ENCODE measurements at places on chromosomes 12 and 14.

GRCh38 chr14:44699391-44699790 is 192.3 kb upstream of the FSCB start:
- DNase-seq: no peak

DNA sequence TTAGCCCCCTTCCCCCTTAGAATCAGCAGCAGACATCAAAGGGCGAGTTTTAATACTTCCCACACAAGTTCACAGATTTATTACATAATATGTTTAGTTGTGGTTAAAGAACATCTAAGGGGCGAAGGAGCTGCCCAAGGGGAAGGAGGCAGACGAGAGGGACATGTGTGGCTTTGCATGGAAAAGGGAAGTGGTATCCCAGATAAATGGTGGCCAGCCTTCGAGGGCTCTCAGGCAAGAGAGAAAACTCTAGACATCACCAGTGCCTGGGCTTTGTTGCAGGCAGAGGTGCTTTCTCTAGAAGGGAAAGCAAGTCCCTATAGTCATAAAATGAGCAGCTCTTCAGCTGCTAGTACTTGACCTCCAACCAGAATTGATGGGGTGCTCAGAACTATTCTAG is 121.2 kb downstream of the CACNA1C start:
- DNase-seq: no peak

DNA sequence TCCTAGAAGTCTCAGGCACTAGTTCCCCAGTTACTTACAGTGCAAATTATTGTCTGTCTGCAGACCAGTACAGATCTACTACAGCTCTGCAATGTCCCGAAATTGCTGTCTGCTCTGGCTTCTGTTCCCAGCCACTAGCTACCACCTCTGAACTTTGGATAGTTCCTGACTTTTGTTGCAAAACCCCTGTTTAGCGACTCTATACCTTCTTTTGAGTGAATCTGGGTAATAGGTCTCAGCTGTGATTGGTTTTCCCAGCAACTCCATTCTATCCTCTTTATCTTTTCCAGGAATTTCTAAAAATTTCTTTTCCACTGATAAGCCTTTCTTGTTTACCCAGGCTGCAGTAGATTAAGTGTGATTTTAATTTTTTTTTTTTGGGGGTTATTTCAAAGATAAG is 16.8 kb downstream of the KCNJ8 start:
- DNase-seq: no peak

DNA sequence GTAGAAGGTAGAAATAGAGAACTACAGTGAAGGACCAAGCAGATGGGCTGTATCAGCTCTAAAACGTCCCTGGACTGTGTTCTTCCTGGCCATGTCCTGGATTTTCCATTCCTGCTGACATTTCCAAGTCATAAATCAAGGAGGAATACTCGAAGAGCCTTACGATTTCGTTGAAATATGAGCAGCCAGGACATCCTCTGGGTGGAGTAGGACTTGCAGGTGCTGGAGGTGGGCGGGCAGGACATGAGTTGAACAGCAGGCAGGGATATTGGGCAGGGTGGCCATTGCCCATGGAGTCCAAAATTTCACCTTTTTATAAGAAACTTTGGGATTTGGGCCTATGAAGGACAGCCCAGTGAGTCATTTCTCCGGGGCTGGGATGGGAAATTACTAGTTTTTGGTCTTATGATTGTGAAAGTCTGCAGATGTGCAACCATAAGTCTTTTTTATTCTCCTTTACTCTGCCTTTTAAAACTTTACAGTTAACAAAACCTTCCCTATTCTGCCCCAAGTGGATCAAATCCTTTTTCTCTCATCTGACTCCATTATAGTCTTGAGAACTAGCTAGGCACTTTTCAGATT is 88.8 kb downstream of the TMX1 start:
- DNase-seq: no peak

GRCh38 chr12:10088031-10088430 is 10.8 kb downstream of the CLEC1A start:
- DNase-seq: no peak

DNA sequence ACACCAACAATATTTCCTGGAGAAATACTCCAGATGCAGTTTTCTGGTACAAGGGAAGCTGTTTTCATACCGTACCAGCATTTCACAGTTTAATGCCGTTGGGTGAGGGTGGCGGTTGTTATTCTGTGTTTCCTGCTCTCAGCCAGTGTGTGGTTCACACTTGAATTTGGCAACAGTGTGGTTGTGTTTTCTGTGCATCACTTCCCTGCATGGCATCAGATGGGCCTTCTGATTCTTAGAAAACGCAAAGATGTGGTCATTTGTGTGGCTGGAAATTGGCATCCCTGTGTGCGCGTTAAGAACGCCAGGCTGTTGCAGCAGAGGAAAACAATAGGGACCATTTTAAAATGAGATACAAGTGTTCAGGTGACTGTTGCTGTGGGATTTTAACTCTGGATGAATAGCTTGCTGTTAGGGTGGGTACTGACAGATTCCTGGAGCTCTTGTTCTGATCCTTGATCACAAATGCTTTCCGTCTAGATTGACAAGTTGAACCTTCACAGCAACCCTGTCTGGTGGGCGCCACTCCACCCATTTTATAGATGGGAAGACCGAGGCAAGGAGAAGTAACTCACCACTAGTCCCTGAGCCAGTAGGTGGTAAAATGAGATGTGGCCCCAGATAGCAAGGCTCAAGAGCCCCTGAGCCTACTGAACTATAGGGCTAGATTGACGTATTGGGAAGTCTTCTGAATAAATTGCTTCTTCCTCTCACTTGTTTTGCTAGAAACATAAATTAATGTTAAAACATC is 231.2 kb downstream of the CHST11 start:
- no peak for DNase-seq

DNA sequence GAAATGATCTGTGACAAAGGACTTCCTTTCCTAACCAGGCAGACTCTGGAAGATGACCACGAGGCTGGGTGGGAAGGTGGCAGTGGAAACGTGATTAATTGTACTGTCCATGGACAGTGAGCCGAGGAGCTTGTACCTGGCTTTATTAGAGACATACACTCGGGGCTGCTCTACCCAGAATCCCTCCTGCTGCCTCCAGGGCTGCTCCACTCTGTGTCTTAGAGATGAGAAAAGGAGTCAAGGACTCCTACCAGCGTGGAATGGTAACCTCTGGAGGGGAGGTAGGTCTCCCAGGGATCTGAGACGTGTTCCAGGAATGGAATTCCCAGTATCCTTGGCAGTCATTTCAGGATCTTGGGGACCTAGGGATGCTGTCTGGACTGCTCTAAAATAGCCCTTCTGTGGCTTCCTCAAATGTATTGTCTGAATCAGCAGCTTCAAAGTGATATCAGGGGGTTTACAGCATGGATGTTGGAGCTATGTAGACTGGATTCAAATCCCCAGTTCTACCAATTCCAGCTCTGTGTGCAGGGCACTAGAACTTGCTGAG is 237.8 kb downstream of the CACNA1C start:
- DNase-seq: no peak

GRCh38 chr12:74259199-74259598 is 278.4 kb upstream of the ATXN7L3B start:
- no peak for DNase-seq

DNA sequence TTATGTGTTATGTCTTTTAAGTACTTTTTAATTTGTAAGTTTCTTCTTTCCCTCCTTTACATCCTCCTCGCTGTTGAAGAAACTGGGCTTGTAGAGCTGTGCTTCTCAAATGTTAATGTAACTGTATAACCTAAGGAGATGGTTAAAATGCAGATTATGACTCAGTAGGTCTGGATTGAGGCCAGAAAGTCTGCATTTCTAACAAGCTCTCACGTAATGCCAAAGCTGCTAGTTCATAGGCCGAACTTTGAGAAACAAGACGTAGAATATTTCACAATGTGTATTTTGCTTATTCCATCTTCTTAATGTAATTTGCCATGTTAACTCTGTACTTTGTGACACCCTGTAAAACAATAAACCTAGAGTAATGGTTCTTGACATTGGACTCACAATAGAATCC is 193.3 kb upstream of the SYT1 start:
- no peak for DNase-seq

- DNase-seq: no peak
Measured at GRCh38 chr12:46206471-46206870, 62.4 kb downstream of the SLC38A1 start.

- DNase-seq: no peak
Measured at GRCh38 chr14:99426265-99426664, 54.4 kb downstream of the SETD3 start.

DNA sequence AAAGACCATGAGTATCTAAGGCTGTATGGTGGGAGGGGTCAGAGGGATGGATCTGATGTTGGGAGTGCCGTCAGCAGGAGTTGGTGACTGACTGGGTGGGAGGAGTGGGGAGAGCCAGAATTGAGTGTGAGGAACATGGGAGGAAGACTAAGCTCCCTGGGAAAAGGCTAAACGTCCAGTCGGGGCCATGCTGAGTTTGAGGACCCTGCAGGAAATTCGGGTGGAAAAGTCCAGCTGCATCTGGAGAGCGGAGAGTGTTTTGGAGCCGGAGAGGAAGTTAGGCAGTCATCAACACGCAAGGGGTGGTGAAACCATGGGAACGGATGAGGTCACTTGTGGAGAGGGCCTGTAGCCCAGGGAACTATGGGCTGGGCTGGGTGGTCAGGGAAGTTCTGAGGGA is 60.9 kb downstream of the ELK3 start:
- no peak for DNase-seq

GRCh38 chr12:5493018-5493417 is 61.1 kb downstream of the NTF3 start:
- no peak for DNase-seq

GRCh38 chr14:101127224-101127623 is 223.7 kb upstream of the RTL1 start:
- no peak for DNase-seq

DNA sequence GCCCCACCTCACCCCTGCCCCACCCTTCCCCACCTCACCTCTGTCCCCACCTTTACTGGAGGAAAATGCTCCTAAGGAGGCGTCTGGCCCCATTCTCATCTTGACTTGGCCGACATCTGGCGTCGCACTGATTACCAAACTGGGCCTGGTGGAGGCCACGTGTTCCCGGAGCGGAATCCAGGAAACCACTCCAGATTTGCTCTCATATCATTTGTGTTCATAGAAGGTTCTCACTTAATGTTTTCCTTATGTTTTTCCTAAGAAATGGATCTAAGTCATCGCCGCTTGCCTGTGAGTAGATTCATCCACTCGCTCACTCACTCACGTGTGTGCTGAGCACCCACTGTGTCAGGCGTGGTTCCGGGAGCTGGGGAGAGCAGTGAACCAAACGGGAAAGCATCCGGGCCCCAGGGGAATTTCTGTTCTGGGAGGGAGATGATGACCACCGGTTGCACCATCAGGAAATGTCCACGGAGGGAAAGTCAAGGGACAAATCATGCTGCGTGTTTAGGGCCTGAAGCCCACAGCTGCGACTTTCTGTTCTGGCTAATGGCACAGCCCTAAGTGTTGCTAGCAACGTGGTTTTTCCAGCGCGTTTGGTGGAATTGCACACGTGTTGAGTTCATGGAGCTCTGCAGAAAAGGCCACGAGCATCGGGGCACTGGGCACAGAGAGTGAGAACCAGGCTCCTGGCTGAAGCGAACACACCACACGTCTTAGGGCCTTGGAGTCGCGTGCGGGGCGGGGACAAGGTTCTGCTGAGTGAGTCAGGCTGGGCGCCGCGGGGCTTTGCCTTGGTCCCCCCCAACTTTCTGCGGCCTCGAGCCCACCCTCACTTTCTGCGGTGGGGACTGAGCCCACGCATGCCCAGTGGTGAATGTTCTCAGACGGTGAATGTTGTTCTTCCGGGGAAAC is 57.7 kb downstream of the ADGRD1 start:
- DNase-seq: no peak

- DNase-seq: no peak
Measured at GRCh38 chr12:103441437-103442181, 54.2 kb downstream of the C12orf42 start.

DNA sequence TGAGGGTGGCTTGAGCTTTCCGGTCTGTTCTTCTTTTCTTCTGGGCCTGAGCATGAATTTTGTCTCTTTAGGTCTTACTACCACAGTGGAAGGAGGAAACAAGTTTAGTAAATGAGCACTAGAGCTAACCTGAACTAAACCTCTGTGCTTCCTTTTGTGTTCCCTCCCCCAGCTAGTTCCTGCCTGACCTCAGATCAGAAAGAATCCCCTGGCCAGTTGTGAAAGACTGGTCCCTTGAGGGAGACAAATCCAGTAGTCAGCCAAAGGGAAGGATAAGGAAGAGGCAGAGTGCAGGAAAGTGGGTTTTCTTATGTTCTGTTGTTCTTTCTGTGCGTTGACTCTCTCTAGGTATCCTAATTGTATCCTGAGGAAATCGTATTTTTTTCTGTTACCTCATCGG is 17.5 kb downstream of the ZNF664 start:
- no peak for DNase-seq

DNA sequence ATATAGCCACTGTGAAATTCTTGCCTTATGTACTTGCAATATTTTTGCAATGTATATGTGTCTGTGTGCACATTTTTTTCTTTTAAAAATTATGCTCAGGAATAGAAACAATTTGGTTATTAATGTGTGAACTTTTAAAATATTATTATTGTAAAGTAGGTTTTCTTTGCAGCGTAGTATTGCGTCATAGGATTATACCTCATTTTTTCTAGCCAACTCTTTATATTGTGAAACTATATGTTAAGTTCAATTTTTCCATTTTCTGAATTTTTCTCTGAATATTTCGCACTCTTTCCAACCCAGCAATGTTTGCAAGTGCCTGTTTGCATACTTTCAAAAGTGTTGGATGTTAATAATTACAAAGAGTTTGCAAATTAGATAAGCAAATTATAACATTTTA is 471.6 kb upstream of the LMO3 start:
- no peak for DNase-seq

- no peak for DNase-seq
Measured at GRCh38 chr12:26043135-26044006, 81.5 kb downstream of the BHLHE41 start.

GRCh38 chr14:74905595-74906142 is 17.4 kb downstream of the RPS6KL1 start:
- DNase-seq: peak; percentile 39

DNA sequence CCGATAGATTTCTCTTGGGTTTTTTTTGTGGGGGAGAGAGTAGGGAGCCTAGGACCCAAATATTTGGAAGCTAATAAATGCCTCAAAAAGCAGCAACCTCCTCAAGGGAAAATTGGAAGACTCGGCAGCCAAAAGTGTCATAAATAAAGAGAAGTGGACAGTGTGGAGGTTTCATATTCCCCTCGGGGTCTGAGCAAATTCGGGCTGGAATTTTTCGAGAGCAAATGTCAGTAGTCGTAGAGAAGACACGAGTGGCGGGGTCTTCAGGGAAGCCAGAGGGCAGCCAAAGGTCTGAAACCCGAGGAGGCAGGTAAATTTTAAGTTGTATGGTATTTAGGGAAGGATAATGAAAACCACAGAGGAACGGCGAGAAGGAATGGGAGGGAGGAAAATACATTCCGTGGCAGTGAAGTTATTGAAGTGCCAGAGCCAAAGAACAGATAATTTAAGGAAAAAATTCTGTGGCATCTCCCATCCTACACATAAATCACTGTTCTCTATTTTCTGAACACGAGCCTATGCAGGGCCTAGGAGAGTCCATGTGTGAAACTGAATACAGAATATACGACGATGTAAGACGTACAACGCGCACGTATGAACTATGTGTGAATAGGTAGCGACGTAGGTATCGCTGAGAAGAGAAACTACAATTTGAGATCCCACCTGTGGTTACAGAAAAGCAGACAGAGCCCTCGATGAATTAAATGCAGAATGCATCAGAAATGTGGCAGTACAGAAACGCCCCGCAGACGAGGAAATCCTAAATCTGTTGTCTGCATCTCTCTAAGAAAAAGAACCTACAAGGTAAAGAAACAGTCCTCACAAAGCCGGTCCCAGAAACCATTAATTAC is 12.9 kb downstream of the BCL11B start:
- DNase-seq: no peak

- DNase-seq: no peak
Measured at GRCh38 chr14:104867371-104868059, 2.4 kb downstream of the CEP170B start.

GRCh38 chr14:33521192-33521591 is 429.7 kb downstream of the EGLN3 start:
- no peak for DNase-seq
